ENCODE measurements at places on chromosomes 16 and 17. TPM values are rescaled to one million over a fixed set of nuclear protein-coding genes. Genes with fewer than 3 reads are reported as not detected.

The NLK gene
- total RNA-seq: 30.1 TPM

The CCL1 gene
- not detected for total RNA-seq

The TP53TG3F gene
- not detected for total RNA-seq

DNA sequence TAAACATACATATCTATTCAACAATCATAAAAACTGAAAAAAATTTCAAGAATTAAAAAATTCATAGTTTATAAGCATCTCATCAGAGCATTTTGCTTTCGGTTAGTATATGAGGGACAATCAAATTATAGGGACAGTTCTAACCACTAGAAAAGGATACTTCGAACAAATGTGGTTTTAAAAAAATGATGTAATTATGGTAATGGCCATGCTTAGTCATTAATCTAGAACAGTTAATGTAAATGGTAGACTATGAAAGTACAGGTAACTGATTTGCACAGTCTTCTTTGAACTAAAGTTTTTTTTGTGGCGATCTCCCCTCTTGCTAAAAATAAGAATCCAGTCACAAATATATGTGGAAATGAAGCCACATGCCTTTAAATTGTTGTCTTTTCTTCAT lies 63.5 kb upstream of the PHOSPHO1 start:
- no peak overlapping the region for H3K4me3 ChIP-seq
- H3K36me3 ChIP-seq: peaks cover 7% of the 10 kb centered on the region
- no peak overlapping the region for H3K27ac ChIP-seq
- no peak for DNase-seq

- no peaks in the 10 kb centered on the region for H3K36me3 ChIP-seq
- no peak overlapping the region for H3K27ac ChIP-seq
- H3K4me3 ChIP-seq: no peak overlapping the region
- H3K27me3 ChIP-seq: no peaks in the 10 kb centered on the region
- no peak for DNase-seq
Measured at GRCh38 chr17:43680461-43680860, 18.7 kb upstream of the MEOX1 start.

GRCh38 chr17:61390479-61390791 lies 9.2 kb upstream of the TBX2 start:
- H3K4me3 ChIP-seq: no peak overlapping the region
- peaks cover 5% of the 10 kb centered on the region for H3K4me1 ChIP-seq
- H3K27ac ChIP-seq: no peak overlapping the region
- H3K36me3 ChIP-seq: no peaks in the 10 kb centered on the region
- H3K27me3 ChIP-seq: no peaks in the 10 kb centered on the region

Data from body of pancreas (tissue), 4 donors.